D341Med (cell line): ENCODE measurements at places on chromosomes 7 and 10.

DNA sequence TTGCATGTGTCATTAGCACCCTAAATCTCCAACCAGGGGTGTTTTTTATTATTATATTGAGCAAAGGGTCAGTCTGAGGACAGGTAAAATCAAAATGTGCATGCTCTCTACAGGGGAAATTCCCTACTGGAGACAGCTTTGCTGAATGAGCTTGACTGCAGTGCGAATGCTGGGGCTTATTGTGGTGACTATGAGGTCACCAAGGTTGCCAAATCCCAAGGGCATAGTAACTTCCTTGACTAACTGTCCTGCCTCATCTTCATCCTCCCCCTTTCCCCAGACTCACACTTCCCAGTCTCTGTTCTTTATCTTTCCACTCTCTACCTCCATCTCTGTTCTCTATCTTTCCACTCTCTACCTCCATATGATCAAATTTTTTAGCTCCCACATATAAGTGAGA, 22.9 kb upstream of the AOC1 start:
- DNase-seq: no peak

DNA sequence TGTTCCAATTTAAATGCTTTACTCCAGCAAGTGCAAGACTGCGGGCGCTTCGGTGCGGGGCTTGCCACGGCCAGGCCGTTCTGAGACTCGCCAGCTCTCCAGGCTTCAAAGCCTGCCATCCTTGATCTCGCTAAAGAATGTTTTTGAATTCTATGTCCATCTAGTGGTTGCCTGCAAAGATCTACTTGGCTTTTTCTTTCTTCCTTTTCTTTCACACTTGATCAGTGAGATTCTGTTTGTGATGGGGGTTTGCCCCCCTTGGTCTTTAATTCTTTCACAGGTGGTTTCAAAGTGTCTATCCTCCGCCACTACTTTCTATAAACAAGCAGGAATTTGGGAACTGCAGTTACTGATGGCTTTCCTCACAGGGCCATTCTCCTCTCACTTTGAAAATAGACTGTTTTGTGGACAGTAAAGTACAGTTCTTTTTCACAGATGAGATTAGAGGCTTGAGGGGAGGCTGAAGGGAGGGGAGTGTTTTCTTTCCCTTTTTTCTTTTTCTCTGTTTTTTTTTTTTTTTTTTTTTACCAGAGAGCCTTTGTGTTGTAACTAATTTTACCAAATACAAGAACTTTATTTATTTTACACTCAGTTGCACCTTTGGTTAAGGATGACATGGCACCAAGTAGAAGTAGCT, 15.2 kb upstream of the FBXW4 start:
- no peak for DNase-seq

- DNase-seq: no peak
Observed at GRCh38 chr7:17968791-17969715, 28.8 kb upstream of the SNX13 start.

DNA sequence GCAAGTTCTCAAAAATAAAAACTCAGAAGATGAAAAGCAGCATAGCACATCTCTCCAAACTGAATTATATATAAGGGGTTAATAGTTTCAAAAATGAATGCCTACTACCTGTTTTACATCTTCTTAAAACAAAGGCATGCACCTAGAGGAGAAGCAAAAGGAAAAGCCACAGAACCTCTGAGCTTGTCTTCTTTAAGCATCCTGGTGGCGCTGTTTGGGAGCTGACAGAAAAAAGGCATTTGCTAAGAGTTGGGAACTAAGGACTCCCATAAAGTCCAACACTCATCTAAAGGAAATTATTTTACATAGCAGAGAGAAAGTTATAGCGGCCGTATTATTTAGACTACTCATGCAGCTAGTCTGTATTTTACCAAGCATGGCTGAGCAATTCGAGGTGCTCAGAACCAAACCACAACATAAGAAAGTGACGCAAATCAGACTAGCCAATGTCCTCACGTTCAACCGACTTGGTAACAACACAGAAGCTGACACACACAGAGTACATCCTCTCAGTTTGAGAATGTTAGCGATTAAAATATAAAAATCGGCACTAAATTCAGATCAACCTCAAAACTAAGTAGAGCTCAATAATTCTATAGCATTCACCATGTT, 38.8 kb downstream of the PTN start:
- DNase-seq: no peak

DNA sequence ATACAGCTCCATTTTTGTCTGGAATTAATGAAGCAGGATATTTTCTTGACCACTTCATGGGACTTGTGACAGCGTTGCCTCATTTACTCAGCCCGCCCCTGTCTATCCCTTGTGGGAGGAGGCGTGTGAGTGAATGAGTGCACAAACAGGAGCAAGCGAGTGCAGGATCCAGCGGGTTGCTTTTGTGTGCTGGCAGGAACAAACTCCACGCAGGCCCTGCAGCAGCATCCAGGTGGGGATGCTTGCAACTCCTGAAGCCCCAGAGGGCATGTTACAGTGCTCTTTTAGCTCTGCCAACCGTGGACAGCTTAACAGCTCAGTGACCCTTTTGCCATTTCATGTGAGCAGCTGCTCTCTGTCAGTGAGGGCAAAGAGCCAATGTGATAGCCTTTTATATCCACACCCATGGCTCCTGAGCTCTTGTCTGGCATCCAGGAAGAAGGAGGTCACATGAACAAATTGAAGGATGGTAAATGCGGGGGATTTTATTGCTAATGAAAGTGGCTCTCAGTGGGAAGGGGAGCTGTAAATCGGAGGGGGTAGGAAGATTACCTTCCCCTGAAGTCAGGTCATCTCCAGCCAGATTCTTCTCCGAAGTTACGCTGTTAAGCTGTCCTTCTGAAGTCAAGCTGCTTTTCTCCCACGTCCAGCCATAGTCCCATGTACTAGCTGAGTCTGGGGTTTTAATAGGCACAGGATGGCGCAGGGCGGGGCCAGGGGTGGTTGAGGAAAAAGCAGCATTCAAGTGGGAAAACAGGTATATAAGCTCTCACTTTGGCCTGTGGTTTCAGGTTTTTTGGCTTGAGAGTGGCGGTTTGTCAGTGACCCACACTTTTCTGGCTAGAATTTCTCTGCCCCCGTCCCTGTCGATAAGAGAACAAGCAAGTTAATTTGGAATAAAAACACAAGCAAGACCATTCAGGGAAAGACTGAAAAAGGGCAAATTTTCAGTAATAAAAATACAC, 714.7 kb upstream of the MBL2 start:
- no peak for DNase-seq

DNA sequence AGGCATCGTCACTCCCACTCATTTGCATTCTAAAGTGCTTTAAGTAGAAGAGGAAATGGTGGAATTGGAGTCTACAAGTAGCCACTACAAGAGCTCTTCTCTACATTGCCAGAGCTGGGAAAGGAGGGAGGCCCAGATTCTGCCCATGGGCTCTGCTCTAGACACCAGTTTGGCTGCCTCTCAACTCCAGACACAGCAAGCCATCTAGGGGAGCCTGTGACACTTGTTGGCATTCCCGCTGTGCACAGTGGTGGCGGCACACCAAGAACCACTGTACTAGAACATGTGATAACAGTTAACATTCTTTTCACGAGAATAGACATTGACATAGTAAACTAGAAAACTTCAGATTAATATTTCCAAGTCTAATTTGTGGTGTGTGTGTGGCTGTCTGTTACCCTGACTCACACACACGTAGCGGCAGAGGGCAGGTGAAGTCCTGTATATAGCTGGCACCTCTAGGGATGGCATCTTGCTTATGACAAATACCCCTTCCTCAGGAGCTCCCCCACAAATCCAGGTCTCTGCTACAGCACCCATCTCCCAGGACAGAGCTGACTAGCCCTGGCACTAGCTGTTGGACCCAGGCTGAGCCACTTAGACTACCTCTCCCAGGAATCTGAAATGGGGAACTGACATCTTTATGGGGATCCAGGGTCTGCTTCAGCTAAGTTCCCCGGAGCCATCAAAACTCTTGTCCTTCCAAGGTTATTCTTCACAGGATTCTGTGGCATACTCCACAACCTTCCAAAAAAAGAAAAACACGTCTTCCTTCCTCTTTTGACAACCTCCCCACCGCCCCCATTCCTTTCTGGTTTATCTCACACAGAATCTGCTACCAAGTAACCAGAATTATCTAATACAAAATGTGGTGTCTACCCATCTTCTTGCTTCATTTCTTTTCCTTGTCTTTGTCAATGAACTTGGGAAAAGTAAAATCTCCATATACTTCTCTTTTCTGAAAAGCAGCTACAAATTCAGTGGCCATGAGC, 54.7 kb upstream of the MRLN start:
- DNase-seq: no peak

DNA sequence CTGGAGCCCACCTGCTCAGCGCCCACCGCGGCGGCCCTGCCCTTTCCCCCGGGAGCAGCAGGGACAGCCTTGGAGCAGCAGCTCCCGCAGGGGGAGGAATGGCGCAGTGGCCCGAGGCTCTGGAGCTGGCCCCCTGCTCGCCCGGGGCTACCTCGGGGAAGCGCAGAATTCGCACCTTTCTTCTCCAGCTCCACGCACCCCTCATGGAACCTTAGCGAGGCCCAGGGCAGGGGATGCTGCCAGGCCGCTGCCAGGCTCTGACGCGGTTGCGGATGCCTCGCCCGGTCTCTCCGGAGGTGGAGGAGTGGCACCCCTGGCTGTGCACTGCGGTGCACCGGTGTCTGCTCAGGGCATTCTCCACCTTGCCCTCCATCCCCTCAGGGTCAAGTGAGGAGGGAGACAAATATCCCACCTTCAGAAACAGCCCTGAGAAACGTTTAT, 84.9 kb upstream of the MKI67 start:
- no peak for DNase-seq

GRCh38 chr7:51458693-51459092, 142.1 kb upstream of the COBL start:
- no peak for DNase-seq

GRCh38 chr7:124764051-124764846, 1.3 kb downstream of the GPR37 start:
- DNase-seq: no peak

DNA sequence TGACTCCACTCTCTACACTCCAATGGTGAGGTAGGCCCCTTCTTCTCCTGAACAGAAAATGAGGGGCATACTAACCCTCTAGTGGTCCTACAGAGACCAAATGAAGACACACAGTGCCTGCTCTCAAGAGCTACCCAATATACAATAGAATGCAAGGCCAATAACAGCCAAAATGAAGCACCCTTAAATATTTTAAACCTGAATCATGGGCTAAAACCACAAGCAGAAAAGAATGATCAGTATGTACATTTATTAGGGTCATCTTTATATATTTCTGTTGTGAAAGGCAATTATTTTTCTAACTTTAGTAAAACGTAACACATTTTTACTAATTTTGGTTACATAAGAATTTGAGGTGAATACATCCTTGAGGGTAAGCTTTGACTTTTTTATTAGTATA, 49.9 kb upstream of the COL1A2 start:
- DNase-seq: no peak

DNA sequence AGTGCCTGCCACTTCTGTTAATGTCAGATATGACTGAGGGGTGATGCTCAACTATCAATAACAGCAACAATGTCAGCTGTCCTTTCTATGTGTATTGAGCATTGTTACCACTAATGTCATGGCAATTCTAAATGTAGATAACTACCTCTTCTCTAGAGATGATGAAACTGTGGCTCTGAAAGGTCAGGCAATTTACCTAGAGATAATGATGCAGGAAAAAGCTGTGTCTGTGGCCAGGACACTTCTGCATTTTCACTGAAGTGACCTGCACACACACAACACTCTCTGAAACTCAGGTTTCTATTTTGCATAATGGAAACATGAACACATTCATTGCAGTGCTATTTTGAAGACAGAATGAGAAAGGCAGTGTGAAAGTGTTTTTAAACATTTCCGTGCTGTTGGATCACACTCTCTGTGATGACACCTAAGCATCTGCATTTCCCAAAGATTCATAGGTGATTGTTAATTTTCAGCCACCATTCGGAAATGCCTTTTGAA, 148.2 kb downstream of the KCND2 start:
- no peak for DNase-seq

- no peak for DNase-seq
Observed at GRCh38 chr7:140597428-140597949, 43.1 kb downstream of the DENND2A start.

- no peak for DNase-seq
Observed at GRCh38 chr7:3310884-3311283, 9.8 kb downstream of the SDK1 start.

GRCh38 chr10:120643351-120643750, 186.3 kb downstream of the PLPP4 start:
- no peak for DNase-seq

- DNase-seq: no peak
Observed at GRCh38 chr7:5491251-5492019, 67.8 kb upstream of the TNRC18 start.

GRCh38 chr10:132319853-132320653, 11.9 kb upstream of the LRRC27 start:
- no peak for DNase-seq

DNA sequence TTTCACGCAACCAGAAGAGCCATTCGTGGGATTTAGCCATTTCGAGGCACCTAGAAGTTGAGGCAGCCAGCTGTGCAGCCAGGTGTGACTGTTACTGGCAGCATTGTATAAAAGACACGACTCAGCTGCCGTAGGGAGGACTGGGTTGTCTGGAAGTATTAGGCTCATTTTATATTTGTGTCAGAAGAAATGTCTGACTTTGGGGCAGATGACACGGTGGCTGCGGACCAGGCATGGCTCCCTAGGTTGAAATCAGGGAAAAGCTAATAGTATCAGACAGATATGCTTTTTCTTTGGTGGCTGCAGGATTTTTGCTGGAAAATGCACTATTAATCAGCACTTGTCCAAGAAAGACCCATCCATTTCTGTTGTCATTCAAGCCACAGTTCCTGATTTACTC, 4.2 kb upstream of the DPYSL4 start:
- no peak for DNase-seq

DNA sequence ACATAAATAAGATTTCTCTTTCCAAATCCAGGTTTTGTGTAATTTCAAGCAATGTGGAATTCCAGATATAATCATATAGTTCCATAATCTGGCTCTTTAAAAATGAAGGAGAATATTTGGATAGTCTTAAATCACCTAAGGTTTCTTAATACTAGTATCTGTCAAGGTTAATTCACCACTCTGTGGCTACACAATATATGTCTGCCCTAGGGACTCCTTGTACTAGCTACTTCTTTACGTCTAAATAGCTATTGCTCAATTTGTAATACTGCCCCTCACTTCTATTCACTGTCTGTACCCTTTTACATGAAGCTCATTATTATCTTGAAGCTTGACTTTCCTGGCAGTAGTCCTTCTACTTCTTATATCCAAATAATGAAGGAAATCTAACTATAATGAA, 47.2 kb downstream of the CACNA2D1 start:
- DNase-seq: no peak

GRCh38 chr10:99924451-99925255, 85.1 kb downstream of the DNMBP start:
- DNase-seq: no peak
